ENCODE measurements at places on chromosomes 7 and 10.

DNA sequence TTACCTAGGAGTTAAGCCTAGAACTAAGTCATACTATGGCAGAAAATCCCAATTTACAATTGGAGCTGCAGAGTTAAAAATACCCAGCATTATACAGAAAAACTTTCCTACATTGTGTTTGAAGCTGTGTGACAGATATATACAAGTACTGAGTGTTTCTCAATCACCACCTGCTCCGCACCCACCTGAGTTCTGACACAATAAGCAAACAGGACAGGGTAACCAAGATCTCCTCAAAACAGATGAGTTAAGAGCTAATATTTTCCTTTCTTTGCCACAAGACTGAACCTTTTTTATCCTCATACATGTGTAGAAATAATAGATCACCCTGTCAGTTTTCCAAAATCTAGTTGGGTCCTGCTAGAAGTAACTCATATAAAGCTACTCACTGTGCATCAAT is 186.3 kb downstream of the DOCK4 start:
- no peak for DNase-seq

DNA sequence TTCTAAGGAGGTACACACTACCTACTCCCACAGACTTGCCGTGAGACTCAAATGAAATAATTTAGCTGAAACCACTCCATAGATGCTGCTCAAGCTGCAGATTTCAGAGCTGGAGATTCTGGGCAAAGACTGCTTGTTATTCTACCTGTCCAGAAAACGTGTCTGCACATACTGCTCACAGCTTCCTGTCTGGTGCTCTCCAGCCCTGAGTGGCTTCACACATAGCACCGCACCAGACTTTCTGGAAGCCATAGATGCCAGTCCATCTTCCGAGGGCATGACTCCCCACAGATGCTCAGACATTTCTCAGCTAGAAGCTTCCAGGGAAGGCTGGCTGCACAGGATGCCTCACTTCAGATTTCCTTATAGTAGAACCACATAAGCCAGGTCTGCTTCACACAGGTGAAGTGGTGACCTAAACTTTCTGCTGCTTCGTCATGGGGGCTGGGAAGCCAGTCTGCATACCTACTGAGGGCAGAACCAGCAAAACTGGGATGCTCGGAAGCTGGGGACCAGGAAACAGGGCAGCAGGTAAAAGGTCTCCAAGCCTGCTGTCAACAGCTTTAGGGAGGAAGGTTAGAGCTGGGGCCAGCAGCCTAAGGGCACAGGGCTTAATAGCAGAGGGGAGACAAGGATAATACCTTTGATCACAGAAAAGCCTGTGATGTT is 18.2 kb downstream of the CCDC6 start:
- no peak for DNase-seq

- DNase-seq = no peak
Measured at GRCh38 chr10:739403-739802, 49.9 kb upstream of the DIP2C start.

- no peak for DNase-seq
Measured at GRCh38 chr10:1425879-1426278, 311.4 kb downstream of the ADARB2 start.

Measured in stimulated activated CD4-positive, alpha-beta T cell treated with anti-CD3 and anti-CD28 coated beads, Interleukin-1b, Interleukin-23, amount 100 ng/mL, for 1 hour (primary cell).